ENCODE measurements at places on chromosomes 3 and 15.

GRCh38 chr3:140467796-140468315 lies 210.0 kb upstream of the TRIM42 start:
- no peak for DNase-seq

DNA sequence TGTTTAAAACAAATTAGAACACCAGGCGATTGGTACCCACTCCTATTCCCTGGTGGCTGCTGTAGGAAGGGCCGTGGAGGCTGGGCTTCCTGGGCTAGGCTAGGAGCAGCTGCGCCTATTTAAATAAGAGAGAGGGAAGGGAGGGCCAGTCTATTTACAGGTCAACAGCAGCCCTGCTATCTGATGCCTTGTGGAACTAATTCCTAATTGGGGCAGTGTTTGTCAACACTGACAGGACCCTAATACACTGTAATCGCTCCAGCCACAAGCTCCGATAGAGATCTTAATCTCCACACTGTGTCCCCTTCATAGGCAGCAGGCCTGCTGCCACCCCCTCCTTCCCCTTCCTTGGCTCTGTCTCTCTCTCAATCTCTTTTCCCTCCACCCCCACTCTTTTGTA lies 116.9 kb upstream of the SOX14 start:
- no peak for DNase-seq

DNA sequence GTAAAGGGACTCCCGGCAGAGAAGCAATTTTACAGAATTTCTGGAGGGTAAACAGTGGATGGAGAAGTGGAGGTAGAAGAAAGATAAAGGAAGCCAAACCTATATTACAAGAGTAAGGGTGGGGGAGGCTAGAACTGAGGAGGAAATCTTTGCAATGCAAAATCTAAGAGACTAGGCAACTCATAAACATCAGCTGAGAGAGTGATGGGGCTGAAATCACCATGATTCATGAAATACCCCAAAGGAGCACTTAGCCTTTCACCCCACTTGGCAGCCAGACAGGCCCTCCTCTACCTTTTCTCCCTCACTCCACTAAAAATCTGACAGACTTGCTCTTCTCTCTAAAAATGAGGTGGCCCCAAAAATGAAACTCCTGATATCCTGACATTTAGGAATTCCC lies 19.5 kb upstream of the ZBTB38 start:
- no peak for DNase-seq

GRCh38 chr3:196662711-196663571 lies 23.4 kb downstream of the NRROS start:
- no peak for DNase-seq

- DNase-seq, result no peak
Observed at GRCh38 chr15:70309716-70310115, 212.0 kb upstream of the TLE3 start.

- DNase-seq, result no peak
Observed at GRCh38 chr3:126667631-126668449, 12.9 kb upstream of the TXNRD3 start.

DNA sequence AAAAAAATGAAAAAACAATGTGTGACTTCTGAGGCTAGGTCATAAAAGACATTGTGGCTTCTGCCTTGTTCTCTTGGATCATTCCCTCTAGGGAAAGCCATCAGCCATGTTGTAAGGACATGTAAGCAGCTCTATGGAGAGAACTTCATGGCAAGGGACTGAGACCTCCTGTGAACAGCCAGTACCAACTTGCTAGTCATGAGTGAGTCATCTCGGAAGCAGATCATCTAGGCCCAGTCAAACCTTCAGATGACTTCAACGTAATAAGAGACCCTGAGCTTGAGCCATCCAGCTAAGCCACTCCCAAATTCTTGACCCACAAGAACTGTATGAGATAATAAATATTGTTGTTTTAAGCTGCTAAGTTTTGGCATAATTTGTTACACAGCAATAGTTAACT lies 4.9 kb downstream of the MON1A start:
- no peak for DNase-seq

DNA sequence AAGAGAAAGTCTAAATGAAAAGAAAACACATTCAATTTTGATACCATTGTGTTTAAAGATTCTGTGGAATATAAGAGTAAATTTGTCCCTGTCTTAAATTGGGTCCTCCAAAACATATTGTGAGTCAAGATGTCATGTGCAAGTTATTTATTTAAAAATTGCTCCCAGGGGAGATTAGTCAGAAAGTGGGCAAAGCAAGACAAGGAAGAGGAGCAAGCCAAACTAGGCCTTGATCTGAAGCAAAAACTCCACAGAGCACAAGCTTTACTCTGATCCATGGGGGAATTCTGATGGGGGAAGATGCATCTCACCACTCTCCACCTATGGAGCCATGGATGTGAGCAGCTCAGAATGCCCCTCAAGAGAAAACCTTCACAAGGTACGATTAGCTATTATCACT lies 342.8 kb upstream of the IL12A start:
- no peak for DNase-seq

DNA sequence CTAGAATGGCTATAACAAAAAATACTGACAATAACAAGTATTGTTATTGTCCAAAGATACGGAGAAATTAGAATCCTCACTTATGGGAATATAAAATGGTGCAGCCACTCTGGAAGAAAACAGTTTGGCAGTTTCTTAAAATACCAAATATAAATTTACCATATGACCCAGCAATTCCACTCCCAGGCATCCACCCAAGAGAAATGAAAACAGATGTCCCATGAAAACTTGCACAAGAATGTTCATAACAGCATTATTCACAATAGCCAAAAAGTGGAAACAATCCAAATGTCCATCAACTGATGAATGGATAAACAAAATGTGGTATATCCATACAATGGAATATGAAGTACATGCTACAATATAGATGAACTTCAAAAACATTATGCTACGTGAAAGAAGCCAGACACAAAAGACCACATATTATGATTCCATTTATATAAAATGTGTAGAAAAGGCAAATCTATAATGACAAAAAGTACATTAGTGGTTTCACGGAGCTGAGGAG lies 9.4 kb downstream of the AAGAB start:
- no peak for DNase-seq

- no peak for DNase-seq
Observed at GRCh38 chr15:56228854-56229253, 14.8 kb downstream of the RFX7 start.

DNA sequence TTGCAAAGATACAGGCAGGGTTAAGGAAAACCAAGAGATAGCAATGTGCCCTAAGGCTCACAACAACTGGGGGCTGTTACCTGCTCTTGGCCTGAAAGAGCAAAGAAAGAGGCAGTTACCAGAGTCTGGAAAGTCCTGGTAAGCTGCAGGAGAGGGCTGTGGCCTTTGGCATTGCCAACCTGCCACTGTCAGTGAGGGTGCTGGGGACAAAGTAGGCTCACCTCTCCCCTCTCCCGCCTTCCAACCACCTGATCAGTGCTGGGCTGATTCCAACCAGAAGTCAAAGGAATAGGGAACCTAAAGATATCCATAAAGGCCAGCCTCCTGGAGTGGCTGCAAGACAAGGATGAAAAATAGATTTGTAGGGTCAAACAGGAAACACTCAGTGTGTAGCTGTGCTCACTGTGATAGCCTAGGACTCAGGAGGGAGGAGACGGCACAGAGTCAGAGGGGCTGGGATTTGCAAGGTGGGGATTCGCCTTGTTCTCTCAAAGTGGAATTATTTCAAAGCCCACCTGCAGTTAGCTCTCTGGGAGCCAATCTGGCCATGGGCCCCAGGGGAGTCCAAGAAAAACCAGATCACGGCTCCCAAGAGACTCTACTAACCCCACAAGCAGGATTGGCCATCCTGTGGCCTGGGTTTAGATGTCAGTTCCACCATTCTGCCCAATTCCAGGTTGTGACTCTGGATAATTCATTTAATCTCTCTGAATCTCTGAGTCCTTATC lies 204.0 kb upstream of the BCL6 start:
- no peak for DNase-seq

- no peak for DNase-seq
Observed at GRCh38 chr3:187112934-187113793, 26.1 kb downstream of the RPL39L start.

- DNase-seq, result no peak
Observed at GRCh38 chr3:30285188-30286006, 321.0 kb upstream of the TGFBR2 start.

DNA sequence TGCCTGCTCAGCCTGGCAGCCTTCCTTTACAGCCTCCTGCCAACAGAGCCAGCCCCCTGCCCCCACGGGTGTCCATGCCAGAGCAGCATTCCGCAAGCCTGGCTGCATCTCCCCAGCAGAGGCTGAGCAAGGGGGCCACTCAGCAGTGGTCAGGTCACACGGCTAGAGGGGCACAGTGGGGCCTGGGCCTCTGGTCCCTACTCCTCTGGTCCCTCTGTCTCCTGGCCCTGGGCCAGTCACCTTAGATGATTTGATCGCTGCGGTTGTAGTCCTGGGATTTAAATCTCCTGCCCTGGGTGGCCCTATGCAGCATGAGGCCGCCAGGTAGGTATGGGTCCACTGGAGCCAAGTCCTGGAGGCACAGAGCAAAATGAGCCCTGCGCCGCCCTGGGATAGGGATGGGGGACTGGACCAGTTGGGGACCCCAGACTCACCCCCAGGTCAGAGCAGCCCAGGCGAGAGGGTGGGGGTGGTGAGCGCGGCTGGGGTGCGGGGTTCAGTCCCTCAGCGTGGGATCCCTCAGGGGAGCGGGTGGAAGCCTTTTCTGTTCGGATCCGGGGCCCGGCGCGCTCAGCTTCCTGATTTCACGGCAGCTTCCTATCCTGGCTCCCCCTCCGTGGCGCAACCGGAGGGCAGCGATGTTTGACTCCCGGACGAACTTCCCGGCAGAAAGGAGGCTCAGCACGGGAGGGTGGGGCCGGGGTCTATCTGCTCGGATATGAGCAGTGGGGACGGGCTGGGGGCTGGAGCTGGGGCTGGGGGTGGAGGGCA lies at the start of gene ZBTB47:
Gene ZBTB47, plus strand, starts transcription at position 138 of the 771 bp plus-strand sequence. CDS start 4,659 bp downstream, outside the sequence.
- DNase-seq, result no peak
